ENCODE measurements at places on chromosomes 13 and 19.

DNA sequence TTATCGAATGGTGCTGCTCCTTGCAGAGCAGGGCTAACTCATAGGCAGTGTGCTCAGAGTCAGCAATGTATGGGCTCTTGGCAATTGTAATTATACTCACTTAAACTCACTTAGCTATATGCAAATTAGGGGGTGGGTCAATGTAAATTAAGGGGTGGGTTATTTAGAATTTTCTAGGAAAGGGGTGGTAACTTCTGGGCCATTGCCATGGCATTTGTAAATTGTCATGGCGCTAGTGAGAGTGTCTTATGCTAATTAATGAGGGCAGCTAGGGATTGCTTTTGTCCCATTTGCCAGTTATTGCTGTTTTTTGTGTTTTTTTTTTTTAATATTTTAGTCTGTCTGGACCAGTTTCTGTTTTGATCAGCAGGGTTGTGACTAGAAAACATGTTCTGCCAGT is 68.4 kb downstream of the DIAPH3 start:
- DNase-seq = no peak

GRCh38 chr13:110922506-110922905 is 7.6 kb upstream of the ANKRD10 start:
- no peak for DNase-seq

DNA sequence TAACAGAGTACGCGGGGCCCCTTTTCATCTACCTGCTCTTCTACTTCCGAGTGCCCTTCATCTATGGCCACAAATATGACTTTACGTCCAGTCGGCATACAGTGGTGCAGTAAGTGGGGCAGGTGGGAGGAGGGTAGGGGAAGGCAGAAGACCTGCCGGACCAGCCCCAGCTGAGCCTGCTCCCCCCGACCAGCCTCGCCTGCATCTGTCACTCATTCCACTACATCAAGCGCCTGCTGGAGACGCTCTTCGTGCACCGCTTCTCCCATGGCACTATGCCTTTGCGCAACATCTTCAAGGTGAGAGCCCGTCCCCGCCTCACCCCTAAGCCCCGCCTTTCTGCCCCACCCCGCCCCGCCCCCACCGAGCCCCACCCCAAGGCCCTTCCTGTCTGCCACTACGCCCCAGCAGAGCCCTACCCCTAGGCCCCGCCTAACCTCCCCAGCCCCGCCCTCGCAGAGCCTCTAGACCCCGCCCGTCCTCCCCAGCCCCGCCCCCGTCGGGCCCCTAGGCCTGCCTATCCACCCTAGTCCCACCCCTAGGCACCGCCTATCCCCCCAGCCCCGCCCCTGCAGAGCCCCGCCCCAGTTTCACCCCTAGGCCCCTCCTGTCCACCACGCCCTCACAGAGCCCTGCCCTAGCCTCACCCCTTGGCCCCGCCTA is 7.7 kb downstream of the NDUFB7 start:
- no peak for DNase-seq

DNA sequence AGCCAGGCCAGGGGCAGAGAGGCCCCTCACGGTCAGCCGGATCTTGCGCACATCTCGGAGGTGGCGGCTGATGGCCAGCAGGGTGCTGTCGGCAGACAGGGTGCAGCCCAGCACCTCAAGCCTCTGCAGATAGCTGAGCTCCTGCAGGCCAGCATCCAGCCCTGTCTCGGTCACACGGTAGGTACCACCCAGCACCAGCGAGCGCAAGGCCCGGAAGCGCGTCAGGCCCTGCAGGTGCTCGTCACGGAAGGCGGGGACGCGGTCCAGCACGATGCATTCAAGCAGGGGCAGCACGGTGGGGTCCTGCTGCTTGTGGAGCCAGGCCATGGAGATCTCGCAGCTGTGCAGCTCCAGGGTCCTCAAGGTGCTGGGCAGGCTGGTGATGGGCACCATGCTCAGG is 7.7 kb downstream of the FBXL12 start:
- no peak for DNase-seq
